Breast epithelium (tissue), 4 donors: ENCODE measurements at places on chromosomes 1 and 21. TPM values are rescaled to one million over a fixed set of nuclear protein-coding genes. Genes with fewer than 3 reads are reported as not detected.

DNA sequence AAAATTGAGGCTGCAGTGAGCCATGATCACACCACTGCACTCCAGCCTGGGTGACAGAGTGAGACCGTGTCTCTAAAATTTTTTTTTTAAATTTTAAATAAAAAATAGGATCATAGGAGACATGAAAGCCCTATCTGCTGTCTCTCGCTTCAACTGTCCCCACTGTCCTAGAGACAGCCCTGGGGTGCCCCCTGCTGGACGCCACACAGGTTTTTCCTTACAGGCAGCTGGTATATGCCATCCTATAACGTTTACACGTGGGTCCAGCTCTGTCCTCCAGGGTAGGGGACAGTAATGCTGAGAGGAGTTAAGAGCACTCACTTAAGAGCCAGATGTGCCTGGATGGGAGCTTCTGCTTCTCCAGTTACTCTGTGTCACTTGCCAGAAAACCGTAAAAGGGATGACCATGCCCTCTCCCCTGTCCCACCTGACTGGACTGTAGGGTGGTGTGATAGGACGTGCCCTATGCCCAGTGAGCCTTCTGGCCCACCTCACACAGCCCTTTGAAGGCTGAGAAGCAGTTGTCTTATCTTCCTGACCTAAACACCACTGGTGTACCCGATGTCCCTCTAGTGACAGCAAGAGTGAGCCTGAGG lies 8.5 kb downstream of the FBXO2 start:
- peak; percentile 75 for DNase-seq
- no peak overlapping the region for H3K4me3 ChIP-seq
- H3K27ac ChIP-seq, result no peak overlapping the region
- H3K27me3 ChIP-seq, result no peaks in the 10 kb centered on the region
- H3K36me3 ChIP-seq, result no peaks in the 10 kb centered on the region

DNA sequence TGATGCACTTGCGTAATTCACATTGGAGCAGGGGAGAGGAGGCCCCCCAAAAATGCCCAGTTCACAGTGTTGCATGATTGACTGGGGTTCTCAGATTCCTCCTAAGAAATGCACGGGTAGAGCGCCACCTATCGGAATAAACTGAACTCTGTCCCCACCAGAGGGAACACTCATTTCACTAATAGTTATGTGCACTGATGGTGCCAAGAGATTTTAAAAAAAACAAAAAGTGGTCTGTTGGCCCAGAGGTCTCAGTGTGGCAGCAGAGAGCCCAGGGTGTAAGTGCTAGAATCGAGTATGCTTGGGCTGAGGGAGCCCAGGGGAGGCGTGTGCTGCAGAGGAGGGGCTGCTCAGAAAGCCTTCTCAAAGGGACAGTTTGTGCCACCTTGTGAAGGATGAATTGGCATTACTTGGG lies 6.9 kb downstream of the PINK1 start:
- peaks cover 8% of the 10 kb centered on the region for H3K36me3 ChIP-seq
- no peak overlapping the region for H3K4me3 ChIP-seq
- H3K27ac ChIP-seq, result no peak overlapping the region
- DNase-seq, result no peak
- H3K27me3 ChIP-seq, result no peaks in the 10 kb centered on the region

DNA sequence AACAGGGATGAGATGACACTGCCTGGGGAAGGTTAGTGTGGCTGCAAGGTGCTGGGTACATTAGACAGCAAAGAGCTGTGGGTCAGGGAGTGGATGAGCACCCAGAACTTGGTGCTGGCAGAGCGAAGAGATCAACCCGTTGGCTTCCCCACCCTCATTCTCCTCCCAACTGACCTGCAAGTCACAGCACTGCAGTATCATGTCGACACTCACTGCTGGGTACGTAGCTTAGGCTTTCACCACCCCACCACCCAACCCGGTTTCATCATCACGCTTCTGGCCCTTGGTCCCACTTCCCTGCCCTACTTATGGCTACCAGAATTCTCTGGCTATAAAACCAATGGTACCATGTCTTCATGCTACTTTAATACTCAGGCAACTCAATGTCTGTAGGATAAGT lies 73.6 kb upstream of the LYST start:
- H3K27me3 ChIP-seq, result no peaks in the 10 kb centered on the region
- no peak for DNase-seq
- H3K4me1 ChIP-seq, result no peaks in the 10 kb centered on the region
- H3K4me3 ChIP-seq, result no peak overlapping the region
- no peak overlapping the region for H3K27ac ChIP-seq

DNA sequence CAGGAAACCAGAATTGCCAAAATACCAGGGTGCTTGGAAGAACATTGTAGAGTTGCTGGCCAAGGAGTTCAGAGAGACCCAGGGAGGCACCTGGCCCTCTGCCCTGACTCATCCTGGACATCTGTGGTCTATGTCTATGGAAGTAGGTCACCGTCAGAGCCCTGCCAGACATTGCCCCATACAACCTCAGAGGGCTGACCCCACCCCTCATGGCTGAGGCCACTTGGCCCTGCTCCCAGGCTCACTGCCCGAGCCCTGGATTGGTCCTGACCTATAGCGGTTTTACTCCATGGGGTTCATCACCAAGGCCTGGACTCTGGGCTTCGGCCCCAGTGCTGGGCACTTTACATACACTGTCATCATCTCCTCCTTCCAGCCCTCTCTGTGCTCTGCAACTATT lies 233.1 kb downstream of the PTPRU start:
- no peak overlapping the region for H3K27ac ChIP-seq
- no peak for DNase-seq
- H3K36me3 ChIP-seq, result no peaks in the 10 kb centered on the region
- H3K4me1 ChIP-seq, result no peaks in the 10 kb centered on the region
- H3K27me3 ChIP-seq, result no peaks in the 10 kb centered on the region
- H3K4me3 ChIP-seq, result no peak overlapping the region

- H3K4me1 ChIP-seq, result no peaks in the 10 kb centered on the region
- H3K36me3 ChIP-seq, result no peaks in the 10 kb centered on the region
Measured at GRCh38 chr1:200243042-200243437, 166.8 kb downstream of the ZNF281 start.

- no peak for DNase-seq
- H3K4me1 ChIP-seq, result no peaks in the 10 kb centered on the region
- H3K4me3 ChIP-seq, result no peak overlapping the region
- peak overlapping the region; percentile 40 for H3K27ac ChIP-seq
- H3K36me3 ChIP-seq, result no peaks in the 10 kb centered on the region
Measured at GRCh38 chr1:232728507-232729263, 76.5 kb upstream of the MAP10 start.

The KCNE2 gene
- total RNA-seq, result not detected
